Dermis blood vessel endothelial cell (primary cell): ENCODE measurements at places on chromosomes 3 and 15. TPM values are rescaled to one million over a fixed set of nuclear protein-coding genes. Genes with fewer than 3 reads are reported as not detected.
A peak's percentile ranks its signal among the peaks of the same experiment; 100 is the strongest.

DNA sequence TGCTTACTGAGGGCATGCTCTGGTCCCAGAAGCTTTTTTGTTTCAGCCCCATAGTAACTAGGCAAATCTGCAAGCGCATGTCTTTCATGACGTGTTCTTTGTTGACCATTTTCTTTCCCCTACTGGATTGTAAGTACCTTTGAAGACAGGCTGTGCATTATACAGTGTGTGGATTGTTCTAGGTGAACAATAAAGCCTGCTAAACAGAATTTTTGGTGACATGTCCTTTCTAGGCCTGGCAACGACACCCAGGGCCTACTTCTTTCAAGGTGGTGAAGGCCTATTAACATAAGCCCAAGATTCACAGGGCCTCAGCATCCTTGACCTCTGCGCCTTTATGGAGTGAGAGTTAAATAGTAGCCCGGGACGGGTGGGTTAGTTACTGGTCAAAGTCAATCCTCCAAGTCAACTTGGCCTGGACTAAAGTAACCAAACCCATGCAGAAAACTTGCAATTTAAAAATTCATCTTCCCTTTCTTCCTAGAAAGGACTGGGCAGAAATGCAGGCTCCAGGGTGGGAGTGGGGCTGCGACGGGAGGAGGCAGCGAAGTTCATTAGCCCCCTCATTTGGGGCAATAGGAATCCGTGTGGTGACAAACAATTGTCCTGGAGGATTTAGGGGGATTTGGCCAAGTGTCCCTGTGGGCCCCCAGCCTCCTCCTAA lies 37.6 kb upstream of the TRIM71 start:
- no peak for DNase-seq

DNA sequence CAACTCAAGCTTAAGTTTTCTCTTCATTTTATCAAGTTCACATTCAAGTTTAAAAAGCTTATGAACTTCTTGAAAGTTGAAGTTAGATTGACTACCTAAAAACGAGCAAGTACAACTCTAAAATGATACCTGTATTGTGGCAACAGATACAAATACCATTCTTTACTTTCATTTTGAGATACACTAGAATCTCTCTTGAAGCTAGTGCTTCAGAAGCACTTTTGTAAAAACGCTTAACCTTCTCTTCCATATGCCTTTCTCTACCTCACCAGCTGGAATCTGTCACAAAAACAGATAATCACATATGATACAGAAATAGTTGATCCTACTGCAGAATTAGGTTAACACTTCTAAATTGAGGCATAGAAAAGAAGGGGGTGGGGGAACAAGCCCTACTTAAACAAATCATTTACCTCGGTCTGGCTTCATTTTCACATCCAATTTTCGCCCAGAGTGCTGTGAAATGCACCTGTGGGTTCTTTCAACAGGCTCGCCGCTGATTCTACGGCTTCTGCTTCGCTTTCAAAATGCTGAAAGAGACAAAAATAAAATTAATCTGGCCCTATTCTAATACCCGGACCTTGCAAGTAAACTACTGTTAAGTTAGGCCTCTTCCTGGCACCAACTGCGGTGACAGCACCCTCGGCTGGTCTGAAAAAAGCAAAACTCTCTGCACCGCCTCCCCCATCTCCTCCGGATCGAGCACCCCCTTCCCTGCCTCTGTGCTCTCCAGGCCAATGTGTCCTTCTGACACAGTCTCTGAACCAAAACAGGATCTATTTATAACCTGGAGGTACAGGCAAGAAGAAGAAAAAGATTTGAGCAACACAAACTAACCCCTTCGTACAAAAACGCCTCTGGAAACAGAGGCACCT lies 1.4 kb downstream of the ATOSA start:
- peak; percentile 68 for DNase-seq

Gene TM4SF1
- total RNA-seq: 921 and 1,047 TPM in 2 replicates

Gene ROPN1
- not detected in 2 replicates for total RNA-seq

Gene CCDC39
- under 0.01 and 0.34 TPM in 2 replicates for total RNA-seq
